Stimulated activated CD4-positive, alpha-beta T cell treated with anti-CD3 and anti-CD28 coated beads, Interleukin-15, amount 100 ng/mL, for 1 hour (primary cell): ENCODE measurements at places on chromosomes 5 and 9.

- no peak for DNase-seq
These were observed 343.1 kb upstream of the DAB2 start for GRCh38 chr5:39767916-39768315.

DNA sequence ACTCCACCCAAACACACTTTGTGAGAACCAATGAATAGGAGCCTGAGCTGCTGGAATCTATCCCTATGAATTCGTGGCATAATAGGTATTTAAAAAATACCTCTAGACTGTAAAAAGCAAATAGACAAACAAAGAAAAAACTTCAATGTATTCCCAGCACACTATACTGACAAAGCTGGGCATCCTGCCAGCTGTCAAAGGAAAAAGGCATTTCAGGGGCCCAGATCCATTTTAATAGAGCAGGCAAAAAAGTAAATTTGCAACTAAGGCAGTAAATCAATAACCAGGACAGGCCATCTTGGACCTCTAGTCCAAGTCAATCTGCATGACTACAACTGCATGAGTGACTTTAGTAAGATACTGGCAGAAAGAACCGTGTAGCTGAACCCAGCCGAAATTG, 25.6 kb upstream of the LARP1 start:
- DNase-seq = no peak

- no peak for DNase-seq
These were observed 7.4 kb downstream of the IRX4 start for GRCh38 chr5:1875281-1875842.

DNA sequence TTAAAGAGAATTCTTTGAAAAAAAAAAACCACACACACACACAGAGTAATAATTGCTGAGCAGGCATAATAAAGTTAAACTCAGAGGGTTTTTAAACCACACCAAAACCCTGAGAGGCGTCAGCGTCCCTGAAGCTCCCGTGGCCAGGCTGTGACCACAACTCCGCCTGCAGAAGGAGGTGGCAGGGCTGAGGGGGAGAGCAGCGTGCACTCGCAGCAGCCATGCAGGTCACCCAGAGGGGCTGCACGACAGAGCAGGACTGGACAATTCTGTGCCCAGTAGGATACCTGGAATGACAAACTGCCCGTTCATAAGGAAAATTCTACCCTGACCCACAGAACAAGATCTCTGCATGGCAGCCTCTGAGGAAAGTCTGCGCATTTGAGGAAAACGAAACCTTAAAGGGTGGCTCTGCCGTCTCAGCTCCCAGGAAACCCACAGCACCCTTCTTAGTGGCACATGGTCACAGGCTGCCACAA, 44.0 kb downstream of the ROR2 start:
- no peak for DNase-seq

DNA sequence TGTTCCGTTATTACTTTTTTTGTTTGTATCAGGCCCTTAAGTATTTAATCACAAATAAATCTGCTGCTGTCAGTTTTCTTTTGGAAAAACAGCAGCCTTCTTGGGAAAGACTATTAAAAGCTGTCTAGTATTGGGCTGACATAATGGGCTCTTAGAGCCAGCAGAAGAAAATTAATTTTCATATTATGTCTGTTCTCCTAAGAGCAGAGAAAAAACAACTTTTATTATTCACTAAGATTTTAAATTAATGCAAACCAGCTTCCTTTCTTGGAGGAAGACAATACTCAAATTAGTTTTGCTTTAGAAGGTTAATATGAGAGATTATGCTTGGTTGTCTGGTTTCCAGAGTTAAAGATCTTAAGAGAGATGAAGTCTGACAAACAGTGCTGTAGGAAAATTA, 30.6 kb upstream of the GARNL3 start:
- no peak for DNase-seq

- no peak for DNase-seq
These were observed 70.0 kb downstream of the SHB start for GRCh38 chr9:37998881-37999587.

- DNase-seq = no peak
These were observed at the start of gene C1QTNF3 for GRCh38 chr5:34043099-34043876. Gene C1QTNF3, minus strand, starts transcription at chr5:34043213. Its CDS starts 88 bp downstream, at chr5:34043125.

DNA sequence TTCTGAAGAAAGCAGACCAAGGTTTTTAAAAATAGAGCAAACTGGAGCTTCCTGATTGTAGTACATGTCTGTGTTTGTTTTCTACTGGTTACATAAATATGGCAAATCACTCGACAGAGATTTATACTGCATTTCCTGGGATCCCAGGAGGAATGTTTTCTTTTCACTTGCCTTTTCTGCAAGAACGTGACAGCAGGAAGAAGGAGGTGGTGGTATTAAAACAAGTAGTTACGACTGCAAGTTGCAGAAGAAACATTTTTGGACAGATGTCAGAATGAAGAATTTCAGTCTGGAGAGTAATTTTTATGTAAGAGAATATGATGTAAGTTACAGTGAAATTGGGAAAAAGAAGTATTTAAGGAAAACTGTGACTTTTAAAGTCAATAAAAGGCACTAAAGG, 253.7 kb upstream of the NFIL3 start:
- no peak for DNase-seq

DNA sequence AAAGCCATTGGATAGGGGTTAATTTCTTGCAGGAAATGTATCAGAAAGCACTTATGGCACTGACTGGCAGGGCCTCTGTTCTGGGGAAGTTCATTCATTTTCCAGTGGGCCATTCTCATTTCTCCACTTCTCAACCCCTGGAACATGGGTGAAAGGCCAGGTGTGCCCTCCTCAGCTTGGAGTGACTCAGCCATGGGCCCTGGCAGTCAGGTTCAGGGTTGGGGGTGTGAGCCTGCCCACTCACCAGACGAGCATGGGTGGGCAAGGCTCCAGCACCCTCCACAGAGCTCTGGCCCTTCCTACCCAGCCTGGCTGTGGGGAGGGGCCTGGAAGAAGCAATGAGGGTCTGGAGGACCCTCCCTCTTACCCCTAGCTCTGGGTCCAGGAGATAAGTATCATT, 174.4 kb downstream of the HSPA4 start:
- DNase-seq = no peak

DNA sequence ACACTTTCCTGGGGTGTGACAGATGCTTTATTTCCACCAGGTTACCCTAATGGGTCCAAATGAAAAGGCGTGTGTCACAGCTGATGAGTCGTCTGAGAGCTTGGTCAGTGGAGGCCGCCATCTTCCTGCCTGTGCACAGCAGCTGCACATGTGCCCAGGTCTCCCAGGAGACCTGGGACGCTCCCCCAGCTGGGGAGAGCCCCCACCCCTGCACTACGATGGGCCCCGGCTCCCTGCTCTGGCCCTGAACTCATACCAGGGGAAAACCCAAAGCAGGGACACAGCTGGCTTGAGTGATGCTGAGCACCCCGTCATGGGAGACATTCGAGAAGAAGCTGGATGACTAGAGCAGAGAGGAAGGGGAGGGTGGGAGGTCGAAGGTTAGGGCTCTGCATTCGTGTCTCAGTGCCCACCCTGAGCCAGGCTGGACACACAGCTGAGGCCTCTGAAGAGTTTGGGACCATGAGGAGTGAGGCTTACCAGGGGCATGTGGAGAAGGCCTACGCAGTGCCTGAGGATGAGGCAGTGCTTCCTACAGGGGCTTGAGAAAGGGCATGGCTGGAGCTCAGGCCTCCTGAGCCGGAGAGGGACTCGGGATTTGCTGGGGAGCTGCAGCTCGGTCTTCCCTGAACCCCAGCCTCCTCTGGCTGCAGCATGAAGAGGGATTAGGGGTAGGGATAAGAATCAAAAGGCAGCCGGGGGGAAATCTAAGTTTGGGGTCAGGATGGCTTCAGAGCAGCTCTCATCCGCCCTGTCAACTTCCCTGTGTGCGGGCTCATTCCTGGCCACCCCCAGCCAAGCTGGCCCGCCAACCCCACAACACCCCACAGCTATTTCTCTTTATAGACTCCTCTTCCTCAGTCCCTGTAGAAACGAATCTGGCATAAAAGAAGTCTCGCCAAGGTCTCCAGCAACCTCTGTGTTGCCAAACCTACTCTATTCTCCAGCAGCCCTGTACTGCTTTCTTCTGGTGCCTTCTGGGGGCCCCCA, 42.2 kb upstream of the RNU6ATAC start:
- DNase-seq = no peak

DNA sequence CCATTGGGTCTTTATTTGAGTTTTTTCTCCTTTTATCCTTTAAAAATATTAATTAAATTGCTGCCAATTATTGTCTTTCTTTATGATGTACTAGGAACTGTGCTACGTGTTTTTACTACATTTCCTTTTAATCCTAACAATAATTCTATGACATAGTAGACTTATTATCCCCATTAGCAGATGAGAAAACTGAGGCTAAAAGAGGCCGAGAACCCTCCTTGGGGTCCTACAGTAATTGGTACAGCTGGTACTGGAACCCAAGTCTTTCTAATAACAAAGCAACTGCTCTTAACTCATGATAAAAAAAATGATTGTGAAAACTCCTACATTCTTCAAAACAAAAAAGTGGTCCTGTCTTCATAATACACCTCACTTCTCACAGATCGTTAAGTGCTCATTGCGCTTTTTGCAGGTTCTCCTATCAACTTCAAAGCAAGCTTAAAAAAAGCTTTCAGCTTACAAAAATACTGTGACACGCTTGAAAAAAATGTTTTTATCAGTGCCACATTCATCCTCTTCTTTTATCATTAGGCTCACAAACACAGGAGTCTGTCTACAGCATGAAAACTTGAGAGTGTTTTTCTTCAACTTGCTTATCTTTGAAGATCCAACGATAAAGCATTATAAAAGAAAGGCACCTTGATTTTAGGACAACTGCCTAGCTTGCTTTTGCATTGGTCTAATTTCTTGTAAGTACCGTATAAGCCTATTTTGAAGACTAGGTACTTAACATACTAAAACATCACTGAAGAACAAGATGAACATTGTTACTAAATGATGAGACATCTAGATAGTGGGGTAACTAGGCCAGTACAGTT, 32.4 kb downstream of the FYB1 start:
- no peak for DNase-seq

DNA sequence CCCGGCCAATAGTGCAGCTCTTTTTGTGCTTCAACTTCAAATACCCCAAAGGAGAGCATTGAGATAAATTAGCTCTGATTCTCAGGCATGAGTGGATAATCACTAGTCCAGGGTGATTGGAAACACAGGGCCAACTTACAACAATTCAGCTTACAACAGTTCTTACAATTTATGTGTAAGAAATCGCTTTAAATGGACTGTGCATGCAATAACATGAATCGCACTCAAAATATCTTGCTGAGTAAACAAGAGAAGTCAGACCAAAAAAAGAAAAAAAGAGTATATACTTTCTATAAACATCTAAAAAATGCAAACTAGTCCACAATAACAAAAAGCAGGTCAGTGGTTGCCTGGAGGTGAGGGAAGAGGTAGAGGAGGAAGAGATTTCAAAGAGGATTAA, 150.6 kb upstream of the EDIL3 start:
- no peak for DNase-seq

DNA sequence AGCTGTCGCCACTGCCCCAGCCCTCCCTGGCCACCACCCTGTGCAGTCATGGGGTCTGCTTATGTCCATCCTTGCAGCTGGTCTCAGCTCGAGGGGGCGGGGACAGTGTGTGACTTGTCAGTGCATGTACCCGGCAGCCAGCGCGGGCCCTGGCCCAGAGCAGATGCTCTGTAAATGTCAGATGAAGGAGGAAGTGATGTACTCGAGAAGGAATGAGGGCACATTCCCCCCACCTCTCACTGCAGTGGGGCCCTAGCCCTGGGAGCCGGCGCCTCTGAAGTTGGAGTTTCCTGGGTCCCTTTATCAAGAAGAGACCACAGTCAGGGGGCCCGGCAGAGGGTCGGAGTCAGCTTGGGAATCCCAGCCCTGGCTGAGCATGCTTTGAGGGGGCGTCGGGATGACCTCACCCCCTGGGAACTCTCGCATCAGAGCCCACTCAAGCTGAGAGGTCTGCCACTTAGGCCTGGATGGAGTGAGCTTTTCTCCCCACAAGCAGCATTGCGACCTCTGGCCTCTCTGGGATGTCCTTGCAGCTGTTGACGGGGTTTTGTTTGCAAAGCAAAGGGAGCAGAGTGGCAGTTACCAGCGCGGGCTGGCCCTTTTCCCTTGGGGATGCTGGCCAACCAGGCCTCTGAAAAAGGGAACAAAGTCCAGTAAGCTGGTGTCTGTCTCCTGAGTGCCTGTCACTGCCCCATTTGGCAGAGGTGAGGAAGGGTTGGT, 19.0 kb downstream of the NEURL1B start:
- DNase-seq = no peak

DNA sequence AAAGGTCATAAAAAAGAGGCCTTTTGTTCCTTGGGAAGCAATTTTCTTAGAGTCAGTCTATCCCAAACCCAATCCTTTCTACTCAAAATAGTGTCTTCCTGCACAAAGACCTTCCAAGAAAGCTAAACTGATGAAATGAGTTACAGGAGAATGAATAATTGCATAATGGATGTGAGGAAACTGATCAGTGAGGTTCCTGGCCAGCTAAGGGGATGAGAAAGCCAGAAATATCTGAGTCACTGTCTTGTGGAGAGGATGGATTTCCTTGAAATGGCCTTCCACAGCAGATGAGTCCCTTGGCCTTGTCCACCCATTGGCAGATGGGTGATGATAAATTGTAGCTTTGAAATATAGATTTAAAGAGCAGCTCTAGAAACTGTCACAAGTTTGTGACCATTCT, 756.1 kb downstream of the DNAH5 start:
- DNase-seq = no peak

DNA sequence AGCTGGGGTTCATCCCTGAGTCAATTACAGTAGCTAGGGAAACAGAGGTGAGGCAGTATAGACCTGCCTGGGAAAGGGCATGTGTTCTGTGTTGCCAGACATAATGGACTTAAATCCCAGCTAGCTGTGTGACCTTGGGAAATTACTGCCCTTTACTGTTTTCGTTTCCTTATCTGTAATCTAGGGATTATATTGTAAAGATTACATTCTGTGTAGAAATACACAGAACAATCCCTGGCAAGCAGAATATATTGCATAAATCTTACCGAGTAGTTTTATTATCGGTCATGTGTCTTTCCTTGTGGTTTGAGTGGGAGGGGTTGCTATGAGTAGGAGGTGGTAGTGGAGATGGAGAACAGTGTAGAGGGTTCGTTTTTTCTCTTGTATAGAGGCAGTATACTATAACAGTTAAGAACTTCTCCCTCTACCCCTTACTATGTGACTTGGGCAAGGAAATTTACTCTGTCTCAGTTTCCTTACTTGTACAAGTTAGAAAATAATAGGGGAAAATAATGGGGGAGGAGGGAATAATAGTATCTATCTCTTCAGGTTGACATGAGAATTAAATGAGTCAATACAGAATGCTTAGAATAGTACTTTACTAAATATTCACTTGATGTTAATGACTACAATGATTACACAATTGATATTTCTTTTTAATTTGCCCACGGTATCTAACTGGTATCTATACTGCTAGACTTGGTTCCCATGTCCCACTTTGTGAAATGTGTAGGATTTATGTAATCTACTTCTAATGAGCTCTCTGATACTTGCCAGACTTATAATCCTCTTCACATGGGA, 7.1 kb upstream of the DMXL1 start:
- no peak for DNase-seq

DNA sequence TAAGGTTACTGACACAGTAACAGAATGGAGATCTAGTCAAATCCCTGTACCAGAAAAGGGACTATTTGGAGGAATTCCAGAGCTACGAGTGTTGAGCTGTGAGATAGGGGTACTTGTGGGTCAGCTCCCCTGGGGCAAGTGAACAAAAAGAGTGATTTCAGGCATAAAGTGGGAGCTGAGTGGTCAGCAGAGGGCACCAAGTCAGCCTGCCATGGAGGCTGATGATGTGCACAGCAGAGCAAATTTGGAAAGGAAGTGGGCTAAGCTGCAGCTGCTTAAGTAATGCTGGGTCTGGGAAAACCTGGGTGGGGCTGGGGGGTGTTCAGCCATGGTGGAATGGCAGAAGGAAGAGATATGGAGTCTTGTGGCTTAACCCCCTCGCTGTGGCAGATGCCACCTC, 327.9 kb downstream of the NTRK2 start:
- no peak for DNase-seq

GRCh38 chr5:134140530-134141201, 26.2 kb downstream of the TCF7 start:
- DNase-seq = no peak
